Caco-2 (cell line): ENCODE measurements at places on chromosomes 5 and 9. TPM values are rescaled to one million over a fixed set of nuclear protein-coding genes. Genes with fewer than 3 reads are reported as not detected.

GRCh38 chr9:15069106-15069505 lies 158.9 kb upstream of the FREM1 start:
- no peak for DNase-seq

DNA sequence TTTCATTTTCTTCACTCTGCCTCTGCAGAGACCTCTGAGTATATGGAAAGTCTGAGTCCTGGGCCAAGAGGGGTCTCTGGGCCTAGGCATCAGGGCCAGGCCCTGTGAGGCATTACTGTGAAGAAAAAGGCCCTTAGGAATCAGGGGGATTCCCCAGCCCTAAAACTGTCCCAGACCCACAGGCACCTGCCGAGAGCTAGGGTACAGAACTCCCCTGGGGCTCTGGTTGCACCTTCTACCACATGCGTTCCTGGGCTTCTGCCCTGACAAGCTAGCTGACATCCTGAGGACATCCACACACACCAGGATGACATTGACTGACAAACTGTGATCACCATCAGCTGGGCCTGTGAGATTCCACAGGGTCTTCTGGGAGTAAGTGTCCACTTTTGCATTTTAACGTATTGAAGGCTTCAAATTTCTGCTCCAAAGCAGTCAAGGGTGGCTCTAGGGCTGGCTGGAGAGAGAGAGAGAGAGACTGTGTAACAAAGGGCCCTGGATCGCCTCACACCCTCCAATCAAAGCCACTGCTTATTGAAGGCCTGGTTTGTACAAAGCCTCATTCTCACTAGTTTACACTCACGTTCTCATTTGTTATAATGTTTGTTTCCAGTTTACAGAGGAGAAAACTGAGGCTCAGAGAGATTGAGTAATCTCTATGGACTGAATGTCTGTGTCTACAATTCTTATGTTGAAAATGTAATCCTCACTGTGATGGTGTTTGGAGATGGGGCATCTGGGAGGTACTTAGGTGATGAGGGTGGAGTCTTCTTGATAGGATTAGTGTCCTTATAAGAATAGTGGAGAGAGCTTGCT lies 45.1 kb downstream of the TGFBI start:
- no peak for DNase-seq

GRCh38 chr5:81859624-81860023 lies 108.7 kb upstream of the SSBP2 start:
- no peak for DNase-seq

DNA sequence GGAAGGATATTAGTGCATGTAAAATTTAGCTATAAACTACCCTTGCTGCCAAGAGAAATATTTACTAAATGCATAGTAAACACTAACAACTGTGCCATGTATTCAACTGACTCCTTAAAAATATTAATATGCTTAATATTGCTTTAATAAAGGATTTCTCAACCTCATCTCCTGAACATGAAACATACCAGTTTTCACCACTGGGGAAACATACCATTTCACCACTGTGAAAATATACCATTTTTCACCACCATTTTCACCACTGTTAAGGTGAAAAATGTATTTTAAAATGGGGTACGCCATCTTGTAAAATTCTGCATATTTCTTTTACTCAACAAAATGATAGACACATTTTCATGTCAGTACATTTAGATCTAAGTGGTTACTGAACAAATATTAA lies 4.5 kb downstream of the RAB14 start:
- no peak for DNase-seq

DNA sequence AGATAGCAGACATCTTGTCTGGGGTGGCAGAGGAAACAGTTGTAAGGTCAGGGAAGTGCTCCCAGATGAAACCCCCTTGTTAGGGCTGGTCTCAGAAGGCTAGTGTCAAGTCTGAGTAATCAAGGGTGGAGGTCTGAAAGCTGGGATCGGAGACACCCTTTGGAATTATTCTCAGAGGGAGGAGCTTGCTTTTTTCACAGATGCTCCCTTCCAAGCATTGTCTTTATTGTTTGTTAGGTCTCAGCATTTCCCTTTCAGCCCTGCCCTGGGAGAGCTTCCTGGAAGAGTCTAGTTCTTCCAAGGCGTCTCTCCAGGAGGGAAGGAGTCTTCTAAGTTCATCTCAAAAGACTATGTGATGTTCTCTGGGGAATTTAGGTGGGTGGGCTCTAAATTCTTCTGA lies 3.2 kb downstream of the TEK start:
- no peak for DNase-seq

DNA sequence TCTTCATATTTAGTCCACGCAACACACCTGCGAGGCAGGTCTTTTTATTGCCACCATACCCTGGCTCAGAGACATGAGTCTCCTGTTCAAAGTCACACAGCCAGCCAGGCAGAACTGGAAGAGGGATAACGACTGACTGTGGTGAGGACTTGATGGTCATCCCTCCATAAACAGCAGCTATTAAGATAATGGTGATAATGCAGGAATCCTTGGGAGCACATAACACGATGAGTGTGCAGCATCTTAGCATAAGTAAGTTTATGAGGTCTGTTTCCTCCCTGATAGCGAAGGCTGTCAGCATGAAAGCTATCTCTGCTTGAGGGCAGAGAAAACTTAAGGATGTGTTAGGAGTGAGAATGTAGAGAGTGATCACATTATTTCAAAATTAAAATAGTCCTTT lies 30.9 kb downstream of the KCTD16 start:
- no peak for DNase-seq

GRCh38 chr9:86829496-86830046 lies 117.7 kb downstream of the GAS1 start:
- DNase-seq: no peak

GRCh38 chr9:110244616-110245015 lies 11.7 kb downstream of the TXN start:
- DNase-seq: no peak

- DNase-seq: peak; percentile 83
Observed at GRCh38 chr9:133690081-133690561, 48.0 kb downstream of the SARDH start.

- DNase-seq: no peak
Observed at GRCh38 chr9:102972780-102973179, 22.4 kb upstream of the CYLC2 start.

- peak; percentile 71 for DNase-seq
Observed at GRCh38 chr5:159915904-159916840, at the start of gene ADRA1B. Gene ADRA1B (plus strand): TSS chr5:159916482. CDS start chr5:159916906, 424 bp downstream.

Gene ABLIM3
- not detected in 2 replicates for total RNA-seq

Gene FBP2
- total RNA-seq: not detected in 2 replicates

Gene ZBED3
- total RNA-seq: 38.5 and 38.8 TPM in 2 replicates
